ENCODE measurements at places on chromosomes 2 and 18. TPM values are rescaled to one million over a fixed set of nuclear protein-coding genes. Genes with fewer than 3 reads are reported as not detected.

- H3K27ac ChIP-seq: no peak overlapping the region
- H3K27me3 ChIP-seq: no peaks in the 10 kb centered on the region
- no peak for DNase-seq
- H3K4me1 ChIP-seq: no peaks in the 10 kb centered on the region
- peaks cover 47% of the 10 kb centered on the region for H3K36me3 ChIP-seq
Measured at GRCh38 chr2:63003351-63003750, 47.3 kb upstream of the OTX1 start.

DNA sequence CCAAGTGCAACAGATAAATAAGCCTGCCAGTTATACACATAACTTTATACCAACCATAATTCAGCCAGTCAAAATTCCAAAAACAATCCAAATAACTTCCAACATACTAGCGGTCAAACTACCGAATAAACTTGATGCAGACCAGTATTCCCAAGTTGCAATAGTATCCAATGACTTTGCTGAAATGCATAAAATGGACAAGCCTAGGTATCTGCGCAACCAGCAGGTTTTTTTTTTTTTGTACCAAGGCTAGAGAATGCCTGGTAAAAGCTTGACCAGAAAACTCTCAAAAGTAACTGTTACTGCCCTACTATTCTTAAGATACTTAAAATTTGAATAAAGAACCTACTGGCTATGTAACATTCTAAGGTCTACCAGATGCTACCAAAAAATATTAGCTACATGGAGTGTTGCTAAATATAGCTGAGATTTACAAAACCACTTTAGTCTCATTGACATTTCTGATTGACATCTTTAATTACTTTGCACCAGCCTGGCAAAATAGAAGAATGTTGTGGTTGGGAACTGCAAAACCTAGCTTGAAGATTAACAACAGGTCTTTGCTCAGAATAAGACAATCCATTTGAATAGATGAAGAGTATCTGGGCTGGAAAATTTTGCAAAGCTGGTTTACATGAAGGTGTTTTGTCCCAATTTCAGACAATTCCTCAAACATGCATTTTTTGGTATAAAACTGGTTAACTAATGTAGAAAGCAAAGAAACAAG is 7.3 kb downstream of the SRSF7 start:
- H3K36me3 ChIP-seq: no peaks in the 10 kb centered on the region
- H3K4me3 ChIP-seq: no peak overlapping the region
- H3K27ac ChIP-seq: no peak overlapping the region
- peaks cover 19% of the 10 kb centered on the region for H3K4me1 ChIP-seq
- no peak for DNase-seq
- H3K27me3 ChIP-seq: no peaks in the 10 kb centered on the region

DNA sequence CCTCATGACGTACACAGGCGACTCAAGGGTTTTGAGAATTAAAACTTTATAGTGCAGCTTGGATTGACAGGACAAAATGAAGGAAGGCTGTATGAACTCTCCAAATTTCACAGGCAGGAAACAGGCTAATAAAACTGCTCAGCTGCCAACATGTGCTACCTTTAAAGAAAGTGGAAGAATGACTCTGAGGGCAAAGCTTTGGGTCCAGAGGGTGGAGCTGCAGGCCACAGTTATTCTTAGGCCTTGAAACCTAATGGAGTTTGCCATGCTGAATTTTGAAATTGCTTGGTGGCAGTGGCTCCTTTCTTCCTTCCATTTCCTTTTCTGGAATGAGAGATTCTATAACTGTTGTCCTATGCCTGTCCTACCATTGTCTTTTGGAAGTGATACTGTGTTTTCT is 34.8 kb downstream of the HAT1 start:
- H3K27me3 ChIP-seq: no peaks in the 10 kb centered on the region
- no peak for DNase-seq
- H3K27ac ChIP-seq: no peak overlapping the region
- no peak overlapping the region for H3K4me3 ChIP-seq
- H3K4me1 ChIP-seq: peaks cover 4% of the 10 kb centered on the region
- no peaks in the 10 kb centered on the region for H3K36me3 ChIP-seq

- H3K4me3 ChIP-seq: no peak overlapping the region
- H3K27ac ChIP-seq: no peak overlapping the region
- H3K4me1 ChIP-seq: no peaks in the 10 kb centered on the region
- no peaks in the 10 kb centered on the region for H3K36me3 ChIP-seq
- no peaks in the 10 kb centered on the region for H3K27me3 ChIP-seq
- no peak for DNase-seq
Measured at GRCh38 chr18:1104181-1104881, 199.7 kb downstream of the ADCYAP1 start.

- no peaks in the 10 kb centered on the region for H3K4me1 ChIP-seq
- no peak overlapping the region for H3K4me3 ChIP-seq
- DNase-seq: no peak
- no peaks in the 10 kb centered on the region for H3K27me3 ChIP-seq
- peak overlapping the region; percentile 68 for H3K27ac ChIP-seq
- no peaks in the 10 kb centered on the region for H3K36me3 ChIP-seq
Measured at GRCh38 chr2:165408186-165408585, 61.3 kb upstream of the CSRNP3 start.

GRCh38 chr18:80074183-80074582 is 34.9 kb upstream of the ADNP2 start:
- no peaks in the 10 kb centered on the region for H3K36me3 ChIP-seq
- DNase-seq: no peak
- H3K27ac ChIP-seq: no peak overlapping the region
- H3K4me1 ChIP-seq: no peaks in the 10 kb centered on the region
- H3K27me3 ChIP-seq: no peaks in the 10 kb centered on the region

DNA sequence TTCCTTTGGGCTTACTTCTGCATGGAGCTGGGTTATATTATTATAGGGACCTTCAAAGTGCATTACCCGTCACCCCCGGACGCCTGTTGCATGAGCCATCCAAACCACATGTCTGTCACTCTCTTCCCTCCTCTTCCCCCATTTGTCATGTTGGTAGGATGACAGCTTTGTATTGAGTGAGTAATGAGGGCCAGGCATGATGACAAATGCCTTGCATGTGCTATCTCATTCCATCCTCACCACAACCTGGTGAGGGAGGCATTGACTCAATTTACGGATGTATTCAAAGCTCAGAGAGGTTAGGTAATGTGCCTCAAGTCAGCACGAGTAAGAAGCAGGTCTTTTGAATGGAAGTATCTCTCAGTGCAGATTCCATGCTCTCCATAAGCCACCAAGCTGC is 510.5 kb upstream of the TNP1 start:
- no peaks in the 10 kb centered on the region for H3K36me3 ChIP-seq
- DNase-seq: no peak
- H3K4me1 ChIP-seq: no peaks in the 10 kb centered on the region
- no peaks in the 10 kb centered on the region for H3K27me3 ChIP-seq
- H3K4me3 ChIP-seq: no peak overlapping the region
- H3K27ac ChIP-seq: no peak overlapping the region

DNA sequence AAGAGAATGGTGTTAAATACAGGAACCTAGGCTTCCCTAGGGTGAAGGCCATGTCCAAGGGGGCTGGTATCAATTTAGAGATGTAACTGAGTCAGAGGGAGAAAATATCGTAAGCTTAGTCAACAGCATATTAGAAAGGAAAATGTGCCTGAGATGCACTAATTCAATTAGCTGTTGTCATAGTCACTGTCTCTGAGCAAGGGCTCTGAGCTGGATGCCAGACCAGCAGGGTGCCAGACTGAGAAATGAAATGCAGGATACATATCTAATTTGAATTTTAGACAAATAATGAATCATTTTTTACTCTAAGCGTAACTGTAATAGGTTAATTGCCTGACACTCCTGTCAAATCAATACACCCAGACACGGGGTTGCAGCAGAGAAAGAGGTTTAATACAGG is 11.4 kb upstream of the SLC35F6 start:
- H3K36me3 ChIP-seq: no peaks in the 10 kb centered on the region
- no peak for DNase-seq
- no peak overlapping the region for H3K4me3 ChIP-seq
- no peaks in the 10 kb centered on the region for H3K4me1 ChIP-seq
- H3K27ac ChIP-seq: no peak overlapping the region
- no peaks in the 10 kb centered on the region for H3K27me3 ChIP-seq

GRCh38 chr2:44616667-44617155 is 255.0 kb downstream of the CAMKMT start:
- no peak for DNase-seq
- no peaks in the 10 kb centered on the region for H3K4me1 ChIP-seq
- H3K4me3 ChIP-seq: no peak overlapping the region
- no peaks in the 10 kb centered on the region for H3K27me3 ChIP-seq
- no peak overlapping the region for H3K27ac ChIP-seq

DNA sequence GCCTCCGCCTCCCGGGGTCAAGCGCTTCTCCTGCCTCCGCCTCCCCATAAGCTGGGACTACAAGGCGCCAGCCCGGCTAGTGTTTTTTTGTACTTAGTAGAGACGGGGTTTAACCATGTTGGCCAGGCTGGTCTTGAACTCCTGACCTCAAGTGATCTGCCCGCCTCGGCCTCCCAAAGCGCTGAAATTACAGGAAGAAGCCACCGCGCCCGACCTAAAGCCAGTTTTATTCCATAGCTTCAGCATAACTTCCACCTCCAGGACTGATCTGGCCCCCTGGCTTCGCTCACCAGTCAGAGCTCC is 783 bp upstream of the TXNL4A start:
- peak overlapping the region; percentile 98 for H3K27ac ChIP-seq
- no peaks in the 10 kb centered on the region for H3K36me3 ChIP-seq
- peaks cover 11% of the 10 kb centered on the region for H3K4me1 ChIP-seq
- H3K27me3 ChIP-seq: no peaks in the 10 kb centered on the region
- DNase-seq: no peak
- H3K4me3 ChIP-seq: peak overlapping the region; percentile 86

- H3K27ac ChIP-seq: no peak overlapping the region
- H3K36me3 ChIP-seq: no peaks in the 10 kb centered on the region
- H3K4me3 ChIP-seq: no peak overlapping the region
- H3K27me3 ChIP-seq: no peaks in the 10 kb centered on the region
Measured at GRCh38 chr2:21047141-21048009, 3.5 kb upstream of the APOB start.

DNA sequence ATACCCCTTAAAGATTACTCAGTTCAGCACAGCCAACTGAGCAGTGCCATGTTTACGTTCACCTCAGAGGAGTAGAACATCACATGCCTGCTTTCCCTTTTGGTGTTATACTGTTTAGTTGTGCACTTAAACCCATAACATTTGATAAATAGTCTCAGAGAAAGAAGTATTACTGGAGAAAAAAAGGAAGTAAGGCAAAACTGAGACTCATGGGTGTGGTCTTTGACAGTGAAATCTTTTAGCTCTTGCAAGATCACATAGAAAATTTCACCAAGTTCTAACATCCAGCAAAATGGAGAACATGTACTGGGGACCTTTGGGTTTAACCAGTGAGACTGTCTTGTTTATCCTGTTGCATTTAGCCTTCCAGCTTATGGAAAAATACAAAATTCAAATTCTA is 5.6 kb downstream of the TANK start:
- no peak overlapping the region for H3K4me3 ChIP-seq
- H3K27ac ChIP-seq: peak overlapping the region; percentile 34
- H3K4me1 ChIP-seq: peaks cover 38% of the 10 kb centered on the region
- no peak for DNase-seq
- peaks cover 24% of the 10 kb centered on the region for H3K36me3 ChIP-seq

DNA sequence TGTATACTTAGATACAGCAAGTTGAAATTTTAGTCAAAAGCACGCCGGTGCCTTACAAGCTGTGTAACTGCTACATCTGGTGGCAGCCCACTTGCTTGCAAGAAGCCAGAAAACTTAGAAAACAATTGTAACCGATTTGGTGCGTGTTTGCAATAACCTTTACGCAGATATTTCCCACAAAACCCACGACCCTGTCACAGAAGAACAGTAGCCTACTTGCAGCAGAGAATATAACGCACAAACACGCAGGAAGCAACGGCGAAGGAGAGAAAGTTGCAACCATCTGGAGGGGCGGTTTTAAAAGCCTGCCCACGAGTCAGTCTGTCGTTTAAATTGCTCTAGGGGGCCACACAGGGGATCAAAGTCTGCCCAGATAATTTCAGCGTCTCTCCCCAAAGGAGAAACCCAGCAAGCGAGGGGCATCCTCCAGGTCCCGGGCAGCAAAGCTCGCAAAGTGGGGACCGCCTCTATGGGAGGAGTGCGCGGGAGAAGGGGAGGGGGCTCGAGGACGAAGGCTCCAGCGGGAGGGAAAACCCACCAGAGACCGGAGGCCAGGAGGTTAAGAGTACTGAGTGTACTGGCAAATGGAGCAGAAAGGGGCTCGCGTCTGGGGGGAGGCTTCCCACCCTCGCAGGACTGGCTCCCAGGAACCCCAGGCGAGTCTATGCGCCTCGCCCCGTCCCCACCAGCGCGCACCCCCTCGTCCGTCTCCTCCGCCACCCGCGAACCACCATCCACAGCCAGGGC is 1.1 kb downstream of the TLK1 start:
- peak overlapping the region; percentile 60 for H3K4me3 ChIP-seq
- H3K27ac ChIP-seq: peak overlapping the region; percentile 97
- no peaks in the 10 kb centered on the region for H3K36me3 ChIP-seq

- no peaks in the 10 kb centered on the region for H3K27me3 ChIP-seq
- peak overlapping the region; percentile 17 for H3K27ac ChIP-seq
- DNase-seq: no peak
- no peak overlapping the region for H3K4me3 ChIP-seq
- no peaks in the 10 kb centered on the region for H3K36me3 ChIP-seq
Measured at GRCh38 chr2:161139098-161139987, 20.9 kb upstream of the TANK start.

DNA sequence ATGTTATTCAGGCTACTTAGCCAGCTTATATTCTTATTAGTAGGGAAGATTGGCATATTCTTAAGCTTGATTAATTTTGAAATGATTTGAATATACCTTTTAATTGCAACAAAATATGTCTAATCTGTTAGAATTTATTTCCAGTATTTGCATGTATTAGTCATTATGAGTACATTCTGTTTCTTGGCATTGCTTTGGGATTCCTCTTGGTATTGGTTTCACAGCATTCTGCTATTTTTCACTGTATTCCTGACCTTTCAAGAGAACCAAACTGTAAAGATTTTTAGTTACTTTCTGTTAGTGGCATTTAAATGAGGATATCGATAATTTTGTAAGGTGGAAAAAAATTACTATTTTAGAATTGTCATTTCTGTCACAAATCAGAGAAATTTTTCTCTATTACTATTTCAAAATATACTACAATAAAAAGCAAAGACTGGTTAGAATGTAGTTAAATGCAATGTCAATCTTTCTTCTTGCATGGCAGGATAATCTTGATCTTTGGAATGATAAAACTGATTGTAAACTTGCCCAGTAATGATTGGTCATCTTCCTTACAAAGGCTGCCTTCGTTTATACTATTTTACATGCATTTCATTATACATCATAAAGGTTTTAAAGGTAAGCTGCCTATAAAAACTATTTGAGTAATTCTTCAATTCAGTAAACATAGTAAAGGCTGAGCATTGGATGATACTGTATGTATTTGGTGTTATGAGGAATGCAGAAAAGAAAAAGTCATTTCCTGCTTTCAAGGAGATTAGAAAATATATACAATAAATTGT is 86.1 kb downstream of the SLC4A10 start:
- no peaks in the 10 kb centered on the region for H3K36me3 ChIP-seq
- H3K27ac ChIP-seq: no peak overlapping the region
- no peak for DNase-seq
- no peaks in the 10 kb centered on the region for H3K27me3 ChIP-seq
- no peaks in the 10 kb centered on the region for H3K4me1 ChIP-seq

R3HDM1 gene
- total RNA-seq: 34.5 TPM

IL1B gene
- 0.39 TPM for total RNA-seq

LIMS3 gene
- total RNA-seq: 7.1 TPM

NT5C1B gene
- total RNA-seq: not detected

PCARE gene
- 0.30 TPM for total RNA-seq

STPG4 gene
- 2.6 TPM for total RNA-seq

SERPINB3 gene
- total RNA-seq: not detected

CTDP1 gene
- total RNA-seq: 23.4 TPM

ZSWIM2 gene
- not detected for total RNA-seq

IKZF2 gene
- 17.3 TPM for total RNA-seq

Measured in tibial nerve (tissue), 4 donors.